ENCODE measurements at places on chromosomes 7 and 10.

DNA sequence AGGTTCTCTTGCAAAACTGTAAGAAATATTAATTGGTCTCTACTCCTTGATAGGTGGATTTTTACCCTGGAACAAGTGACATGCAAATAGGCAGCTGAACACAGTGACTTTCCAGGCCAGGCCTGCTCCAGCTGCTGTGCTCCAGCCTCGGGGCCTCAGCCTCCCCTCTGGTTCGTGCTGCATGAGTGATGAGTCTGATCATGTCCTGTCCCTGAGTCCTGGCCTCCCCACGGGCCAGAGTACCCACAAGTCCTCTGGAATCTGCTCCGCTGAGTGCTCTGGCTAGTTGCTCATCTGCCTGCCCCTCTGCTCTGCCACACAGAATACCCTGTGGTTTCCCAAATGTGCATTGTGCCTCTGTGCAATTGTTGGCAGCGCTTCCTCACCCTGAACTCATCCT, 80.1 kb upstream of the PDZD8 start:
- DNase-seq, result no peak

- DNase-seq, result no peak
Observed at GRCh38 chr7:47266799-47267198, 315.1 kb downstream of the TNS3 start.

GRCh38 chr10:76970711-76971519, 666.7 kb downstream of the KCNMA1 start:
- no peak for DNase-seq

- DNase-seq, result no peak
Observed at GRCh38 chr7:27520815-27521790, 141.6 kb downstream of the HIBADH start.

DNA sequence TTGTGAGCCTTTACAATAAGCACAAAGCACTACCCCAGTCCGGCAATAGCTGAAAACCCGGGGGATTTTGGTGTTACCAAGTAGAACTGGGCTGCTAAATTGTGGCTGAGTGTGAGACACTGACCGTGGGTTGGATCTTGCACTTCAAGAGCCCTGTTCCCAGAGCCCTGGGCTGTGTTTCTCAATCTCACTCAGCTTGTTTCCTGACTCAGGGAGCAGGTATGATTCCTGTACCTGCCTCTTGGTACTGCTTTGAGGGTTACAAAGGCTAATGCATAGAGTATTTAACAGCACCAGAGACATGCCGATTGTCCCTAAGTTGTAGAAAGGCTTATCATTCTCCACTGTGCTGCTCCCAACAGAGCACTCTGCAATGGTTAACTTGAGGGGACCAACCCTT, 134.6 kb downstream of the TEX36 start:
- DNase-seq, result no peak

DNA sequence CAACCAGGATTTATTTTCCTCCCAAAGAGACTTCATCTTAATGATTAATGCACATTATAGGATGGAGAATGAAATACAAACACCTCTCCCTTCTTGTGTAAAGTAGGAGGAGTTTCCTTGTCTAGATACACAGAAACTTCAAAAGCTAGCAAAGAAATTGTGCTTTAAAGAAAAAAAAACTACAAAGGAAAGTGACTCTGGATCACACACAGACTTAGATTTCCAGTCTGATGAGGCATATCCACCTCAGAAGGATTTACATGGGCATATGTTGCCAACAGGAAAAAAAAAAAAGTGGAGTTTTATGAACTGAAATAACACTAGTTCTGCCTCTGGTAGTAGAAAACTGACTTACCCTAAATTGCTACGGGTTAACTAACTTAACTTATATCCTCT, 449.6 kb downstream of the KCNMA1 start:
- DNase-seq, result no peak

- no peak for DNase-seq
Observed at GRCh38 chr7:101410743-101411507, 48.2 kb downstream of the COL26A1 start.

- no peak for DNase-seq
Observed at GRCh38 chr10:50605951-50606270, 17.8 kb downstream of the SGMS1 start.

DNA sequence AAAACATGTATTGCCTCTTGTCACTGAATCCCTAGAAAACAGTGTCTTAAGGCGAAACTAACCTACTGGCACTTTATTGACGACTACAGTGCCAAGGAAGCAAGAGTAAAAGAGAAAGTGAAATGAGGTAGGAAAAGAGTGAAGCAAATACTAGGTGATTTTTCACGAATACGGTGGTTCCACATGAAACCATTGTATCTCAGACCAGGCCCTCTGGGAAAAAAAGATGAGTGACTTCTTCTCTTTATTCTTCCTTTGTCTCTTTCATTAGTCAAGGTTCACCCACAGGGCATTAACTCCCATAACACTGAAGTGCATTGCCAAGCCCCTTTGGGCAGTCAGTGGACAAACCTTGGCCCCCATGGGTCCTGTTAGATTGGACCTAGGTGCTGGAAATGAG, 16.2 kb upstream of the MACC1 start:
- no peak for DNase-seq

- DNase-seq, result no peak
Observed at GRCh38 chr10:75924309-75924902, 493.0 kb downstream of the LRMDA start.

DNA sequence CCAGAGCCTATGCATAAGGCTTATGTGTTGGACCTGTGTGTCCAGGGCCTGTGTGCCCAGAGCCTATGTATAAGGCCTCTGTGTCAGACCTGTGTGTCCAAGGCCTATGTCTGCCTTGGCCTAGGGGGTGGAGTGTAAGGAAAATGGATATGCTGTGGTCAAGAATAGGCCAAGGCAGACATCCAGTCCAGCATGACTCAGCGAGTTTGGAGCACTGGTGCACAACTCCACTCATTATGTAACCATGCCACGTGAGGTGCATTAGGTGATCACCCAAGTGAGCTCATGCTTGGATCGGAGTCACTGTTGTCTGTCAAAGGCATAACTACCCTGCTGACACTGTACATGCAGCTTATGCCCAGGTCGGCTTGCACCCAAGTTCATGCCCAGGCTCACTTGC, 238.9 kb downstream of the CACNA2D1 start:
- no peak for DNase-seq

DNA sequence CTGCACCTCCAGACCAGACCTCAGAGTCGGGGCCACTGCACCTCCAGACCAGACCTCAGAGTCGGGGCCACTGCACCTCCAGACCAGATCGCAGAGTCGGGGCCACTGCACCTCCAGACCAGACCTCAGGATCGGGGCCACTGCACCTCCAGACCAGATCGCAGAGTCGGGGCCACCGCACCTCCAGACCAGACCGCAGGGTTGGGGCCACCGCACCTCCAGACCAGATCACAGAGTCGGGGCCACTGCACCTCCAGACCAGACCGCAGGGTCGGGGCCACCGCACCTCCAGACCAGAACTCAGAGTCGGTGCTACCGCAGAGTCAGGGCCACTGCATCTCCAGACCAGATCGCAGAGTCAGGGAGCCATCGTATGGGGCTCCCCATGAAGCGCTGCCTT, 105.9 kb downstream of the ACTR3B start:
- no peak for DNase-seq

GRCh38 chr7:138079137-138079536, 2.9 kb downstream of the AKR1D1 start:
- DNase-seq, result no peak

DNA sequence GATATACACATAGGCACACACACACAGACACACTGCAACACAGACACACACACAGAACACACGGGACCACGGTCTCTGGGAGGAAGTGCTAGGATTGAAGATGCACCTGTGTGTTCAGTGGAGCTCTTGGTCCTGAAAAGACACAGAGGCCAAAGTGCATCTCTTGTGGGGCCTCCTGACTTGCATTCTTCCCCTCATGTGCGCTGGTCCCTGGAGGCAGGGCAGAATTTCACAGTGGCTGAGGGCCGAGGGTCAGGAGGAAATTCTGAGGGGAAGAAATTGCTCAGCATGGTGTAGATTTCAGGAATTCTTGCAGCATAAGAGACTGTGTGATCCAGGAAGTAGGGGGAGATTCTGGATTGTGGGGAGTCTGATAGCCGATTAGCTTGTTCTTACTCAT, 35.9 kb downstream of the WDFY4 start:
- DNase-seq, result no peak

- no peak for DNase-seq
Observed at GRCh38 chr7:150432915-150433892, 17.2 kb upstream of the GIMAP8 start.

DNA sequence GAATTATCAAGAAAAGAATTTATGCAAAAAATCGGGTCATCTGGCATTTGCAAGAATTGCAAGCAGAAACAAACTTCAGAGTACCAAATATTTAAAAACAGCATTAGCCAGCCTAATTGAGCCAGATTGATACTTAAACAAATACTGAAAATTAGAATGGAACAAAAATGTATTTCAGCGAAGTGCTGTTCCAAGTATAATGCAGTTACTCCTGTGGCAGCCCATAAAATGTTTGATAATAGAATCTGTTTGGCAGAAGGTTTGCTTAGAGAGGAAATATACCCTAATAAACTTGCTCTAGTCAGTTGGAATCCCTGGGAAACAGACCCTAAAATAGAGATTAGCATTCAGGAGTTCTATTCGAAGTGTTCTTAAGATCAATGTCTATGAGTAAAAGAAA, 835.1 kb upstream of the MBL2 start:
- DNase-seq, result no peak

DNA sequence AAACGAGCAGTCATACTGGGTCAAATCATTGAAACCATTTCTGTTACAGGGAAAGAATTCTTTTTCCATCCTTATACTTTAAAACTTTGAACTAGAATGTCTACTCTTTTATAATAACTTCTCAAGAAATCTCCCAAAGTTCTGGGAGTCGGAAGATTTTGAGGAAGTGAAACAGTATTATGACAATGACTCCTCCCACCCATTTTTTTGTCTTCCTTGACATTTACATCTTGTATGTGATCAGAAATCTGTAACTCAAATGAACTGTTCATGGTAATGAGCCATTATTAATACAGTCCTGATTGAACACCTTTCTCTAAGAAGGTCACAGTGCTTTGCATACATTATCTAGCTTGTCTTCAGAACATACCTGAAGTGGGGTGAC, 227.4 kb downstream of the CELF2 start:
- no peak for DNase-seq

- no peak for DNase-seq
Observed at GRCh38 chr10:118669020-118669791, 73.8 kb upstream of the PRLHR start.

GRCh38 chr10:116162851-116163250, 110.2 kb downstream of the GFRA1 start:
- DNase-seq, result no peak

GRCh38 chr10:44787480-44788075, 123.6 kb upstream of the TMEM72 start:
- no peak for DNase-seq

- no peak for DNase-seq
Observed at GRCh38 chr10:73060738-73061635, 35.7 kb downstream of the P4HA1 start.

GRCh38 chr7:100675581-100676350, 2.2 kb downstream of the GNB2 start:
- peak; percentile 57 for DNase-seq

DNA sequence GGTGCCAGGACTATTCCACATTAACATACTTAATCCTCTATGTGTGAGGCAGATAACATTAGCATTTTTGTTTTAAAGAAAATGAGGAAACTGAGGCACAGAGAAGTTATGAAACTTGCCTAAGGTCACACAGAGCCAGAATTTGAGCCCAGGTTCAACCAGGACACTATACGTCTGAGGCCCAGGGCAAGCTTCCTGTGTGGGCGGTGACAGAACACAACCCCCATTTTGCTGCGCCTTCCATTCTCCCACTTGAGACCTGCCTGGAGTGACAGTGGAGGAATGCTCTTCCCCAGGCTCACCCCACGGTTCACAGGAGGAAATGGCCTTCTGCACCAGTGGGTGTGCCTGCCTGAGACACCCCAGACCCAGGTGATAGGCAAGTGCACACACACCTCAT, 164.1 kb downstream of the SH3PXD2A start:
- DNase-seq, result no peak

GRCh38 chr7:116230191-116231005, 20.1 kb downstream of the TES start:
- DNase-seq, result no peak

DNA sequence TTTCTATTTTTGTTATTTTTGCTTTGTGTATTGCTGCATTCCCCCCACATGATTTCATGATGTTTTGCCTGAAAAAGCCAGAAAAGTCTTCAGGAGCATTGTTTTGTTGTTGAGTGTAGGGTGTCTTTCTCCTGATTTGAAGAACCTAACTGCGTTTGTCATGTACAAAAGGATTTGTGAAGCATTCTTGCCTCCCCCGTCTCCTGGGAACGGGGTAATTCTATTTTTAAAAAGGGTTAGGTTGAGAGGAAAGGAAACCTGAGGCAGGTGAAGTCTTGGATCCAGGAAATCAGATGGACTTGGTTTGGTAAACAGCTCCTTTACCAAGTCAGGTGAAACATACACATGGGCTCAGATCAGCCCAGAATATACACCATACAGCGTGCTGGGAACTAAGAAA, 26.0 kb upstream of the BTBD16 start:
- DNase-seq, result no peak

Data from stimulated activated CD8-positive, alpha-beta memory T cell treated with anti-CD3 and anti-CD28 coated beads, Interleukin-4, amount 100 ng/mL, for 1 hour (primary cell).